ENCODE measurements at places on chromosomes 12 and 14. TPM values are rescaled to one million over a fixed set of nuclear protein-coding genes. Genes with fewer than 3 reads are reported as not detected.

The IL26 gene
- total RNA-seq = not detected

- no peak for DNase-seq
These were observed 271.5 kb upstream of the TBX3 start for GRCh38 chr12:114955414-114956014.

- no peak for DNase-seq
These were observed 148.4 kb upstream of the FKBP4 start for GRCh38 chr12:2646341-2646740.

GRCh38 chr14:76196980-76197695, 45.4 kb downstream of the GPATCH2L start:
- DNase-seq = no peak

DNA sequence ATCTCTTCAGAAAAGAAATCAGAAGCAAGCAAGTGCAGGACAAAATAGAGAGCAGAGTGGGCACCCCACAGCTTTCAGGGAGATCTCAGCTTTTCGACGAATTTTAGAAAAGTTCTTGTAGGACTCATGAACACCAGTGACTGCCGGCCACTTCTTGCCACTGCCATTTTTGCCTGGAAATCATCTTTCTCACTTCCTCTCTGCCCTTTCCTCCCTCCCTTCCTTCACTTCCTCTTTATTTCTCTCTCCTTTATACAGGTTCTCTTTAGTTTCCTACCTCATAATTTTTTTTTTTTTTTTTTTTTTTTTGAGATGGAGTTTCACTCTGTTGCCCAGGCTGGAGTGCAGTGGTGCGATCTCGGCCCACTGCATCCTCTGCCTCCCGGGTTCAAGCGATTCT, 185.6 kb downstream of the APAF1 start:
- DNase-seq = no peak

GRCh38 chr12:98574110-98574509, 19.4 kb upstream of the SLC25A3 start:
- no peak for DNase-seq

- DNase-seq = no peak
These were observed 285.8 kb downstream of the ADGRD1 start for GRCh38 chr12:131239384-131240094.

DNA sequence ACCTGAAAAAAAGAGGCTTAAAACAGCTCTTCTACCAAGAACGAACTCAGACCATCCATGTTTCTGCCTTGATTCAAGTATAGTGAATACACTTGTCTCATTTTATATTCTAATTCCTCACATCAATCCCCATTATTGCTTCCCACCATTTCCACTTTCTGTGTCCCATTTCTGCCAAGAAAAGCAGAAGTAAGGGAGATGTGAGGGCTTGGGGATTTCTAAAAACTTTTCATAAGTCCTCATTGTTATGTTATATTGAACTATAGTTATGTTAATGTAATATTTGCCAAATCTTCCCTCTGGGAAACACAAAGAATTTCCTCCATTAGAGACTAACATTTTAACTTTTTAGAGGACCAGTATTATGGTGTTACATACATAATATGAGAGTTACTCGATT, 48.2 kb upstream of the PSMA6 start:
- DNase-seq = no peak

DNA sequence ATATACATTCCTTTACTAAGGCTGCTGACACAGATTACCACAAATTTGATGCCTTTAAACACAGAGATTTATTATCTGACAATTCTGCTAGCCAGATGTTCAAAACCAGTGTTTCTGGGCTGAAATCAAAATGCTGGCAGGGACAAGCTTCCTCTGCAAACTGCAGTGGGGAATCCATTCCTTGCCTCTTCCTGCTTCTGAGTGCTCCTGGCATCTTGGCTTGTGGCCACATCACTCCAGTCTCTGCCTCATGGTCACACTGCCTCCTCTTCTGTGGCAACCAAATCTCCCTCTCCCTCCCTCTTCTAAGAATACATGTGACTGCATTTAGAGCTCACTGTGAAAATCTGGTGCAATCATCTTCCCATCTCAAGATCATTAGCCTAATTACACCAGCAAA, 235.7 kb downstream of the TTC8 start:
- no peak for DNase-seq

- no peak for DNase-seq
These were observed 25.1 kb upstream of the BATF start for GRCh38 chr14:75497191-75497590.

DNA sequence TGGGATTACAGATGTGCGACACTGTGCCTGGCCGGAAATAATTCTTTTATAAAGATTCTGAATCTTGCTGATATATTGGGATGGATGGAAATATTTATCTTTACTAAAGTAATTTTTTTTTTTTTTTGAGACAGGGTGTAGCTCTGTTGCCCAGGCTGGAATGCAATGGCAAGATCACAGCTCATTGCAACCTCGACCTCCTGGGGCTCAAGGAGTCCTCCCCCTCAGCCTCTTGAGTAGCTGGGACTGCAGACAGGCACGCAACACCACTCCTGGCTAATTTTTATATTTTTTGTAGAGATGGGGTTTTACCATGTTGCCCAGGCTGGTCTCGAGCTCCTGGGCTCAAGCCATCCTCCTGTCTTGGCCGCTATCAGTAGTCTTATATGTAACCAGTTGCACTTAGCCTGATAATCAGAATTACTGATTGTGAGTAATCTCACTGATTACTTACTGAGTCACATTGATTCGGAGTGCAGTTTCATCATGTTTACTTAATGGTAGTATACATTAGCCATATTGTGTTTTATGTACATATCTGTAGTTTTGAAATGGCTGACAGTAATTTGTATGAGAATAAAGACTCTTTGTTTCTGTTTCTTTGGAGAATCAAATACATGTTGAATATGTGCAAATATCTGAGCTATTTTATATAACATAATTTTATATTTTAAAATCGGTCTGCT, 50.4 kb upstream of the LRTM2 start:
- DNase-seq = no peak

- no peak for DNase-seq
These were observed 12.9 kb downstream of the C14orf93 start for GRCh38 chr14:22996768-22997654.

GRCh38 chr12:128811806-128812205, 12.0 kb downstream of the SLC15A4 start:
- no peak for DNase-seq

- DNase-seq = no peak
These were observed 309.5 kb downstream of the ATXN7L3B start for GRCh38 chr12:74847169-74847568.

DNA sequence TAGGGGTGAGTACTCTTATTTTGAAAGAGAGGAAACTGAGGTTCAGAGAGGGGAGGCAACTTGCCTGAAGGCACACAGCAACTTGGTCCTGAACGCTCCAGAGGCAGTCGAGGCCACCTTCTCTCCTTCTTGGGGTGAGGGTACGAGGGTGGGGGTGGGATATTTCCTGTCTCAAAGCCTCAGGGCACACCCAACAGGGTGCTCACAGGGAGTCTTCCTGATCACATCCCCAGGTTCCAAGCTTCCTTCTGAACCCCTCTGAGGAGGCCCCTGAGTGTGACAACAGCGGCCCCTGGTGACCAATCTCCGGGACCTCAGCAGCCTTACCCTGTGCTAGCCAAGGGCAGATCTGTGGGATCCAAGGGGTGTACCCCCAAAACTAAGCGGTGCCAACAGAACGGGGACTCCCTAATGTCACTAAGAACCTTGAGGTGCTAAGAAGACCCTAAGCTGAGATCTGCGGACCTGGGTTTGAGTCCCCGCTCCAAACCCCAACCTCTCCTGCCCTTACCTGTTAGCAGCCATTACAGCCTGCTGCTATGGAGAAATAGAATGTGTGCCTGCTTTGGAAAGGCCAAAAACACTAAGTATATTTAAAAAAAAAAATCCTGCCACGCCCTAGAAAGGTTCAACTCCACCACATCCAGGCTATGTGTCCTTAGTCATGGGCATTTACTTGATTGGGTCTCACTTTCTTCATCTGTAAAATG, 57.9 kb downstream of the TRPV4 start:
- peak; percentile 82 for DNase-seq
